Endothelial cell (in vitro differentiated cells): ENCODE measurements at places on chromosomes 13 and 19. TPM values are rescaled to one million over a fixed set of nuclear protein-coding genes. Genes with fewer than 3 reads are reported as not detected.

The ZNF665 gene
- 3.8 TPM for total RNA-seq

DNA sequence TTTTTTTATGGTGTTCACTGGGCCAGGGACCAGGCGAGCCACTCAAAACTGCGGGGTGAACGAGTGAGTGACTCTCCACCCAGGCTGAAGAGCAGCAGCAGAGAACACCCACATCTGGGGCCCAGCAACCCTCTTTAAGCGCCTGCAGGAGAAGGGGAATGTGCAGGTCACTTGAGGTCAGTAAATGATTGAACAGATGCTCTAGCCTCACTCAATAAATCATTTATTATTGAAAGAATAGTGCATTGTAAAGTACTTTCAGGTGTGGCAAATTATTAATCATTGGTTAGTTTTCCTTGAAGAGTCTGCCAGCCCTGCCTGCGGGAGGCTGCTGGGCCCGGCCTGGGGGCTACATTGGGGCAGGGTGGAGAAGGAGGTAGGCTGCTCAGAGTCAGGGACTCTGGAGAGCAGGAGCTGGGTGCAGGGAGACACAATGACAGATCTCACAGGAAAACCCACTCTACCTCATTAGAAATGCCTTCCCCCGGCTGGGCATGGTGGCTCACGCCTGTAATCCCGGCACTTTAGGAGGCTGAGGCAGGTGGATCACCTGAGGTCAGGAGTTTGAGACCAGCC lies 42.5 kb downstream of the ABCC4 start:
- no peak overlapping the region for H3K27ac ChIP-seq
- no peak for DNase-seq
- no peak overlapping the region for H3K4me3 ChIP-seq
- H3K27me3 ChIP-seq, result no peaks in the 10 kb centered on the region
- no peaks in the 10 kb centered on the region for H3K4me1 ChIP-seq
- peaks cover 5% of the 10 kb centered on the region for H3K36me3 ChIP-seq

GRCh38 chr13:103168901-103169508 lies 102.8 kb upstream of the SLC10A2 start:
- no peaks in the 10 kb centered on the region for H3K27me3 ChIP-seq
- H3K4me3 ChIP-seq, result no peak overlapping the region
- no peak for DNase-seq
- H3K27ac ChIP-seq, result no peak overlapping the region

The DIRAS1 gene
- 0.82 TPM for total RNA-seq

DNA sequence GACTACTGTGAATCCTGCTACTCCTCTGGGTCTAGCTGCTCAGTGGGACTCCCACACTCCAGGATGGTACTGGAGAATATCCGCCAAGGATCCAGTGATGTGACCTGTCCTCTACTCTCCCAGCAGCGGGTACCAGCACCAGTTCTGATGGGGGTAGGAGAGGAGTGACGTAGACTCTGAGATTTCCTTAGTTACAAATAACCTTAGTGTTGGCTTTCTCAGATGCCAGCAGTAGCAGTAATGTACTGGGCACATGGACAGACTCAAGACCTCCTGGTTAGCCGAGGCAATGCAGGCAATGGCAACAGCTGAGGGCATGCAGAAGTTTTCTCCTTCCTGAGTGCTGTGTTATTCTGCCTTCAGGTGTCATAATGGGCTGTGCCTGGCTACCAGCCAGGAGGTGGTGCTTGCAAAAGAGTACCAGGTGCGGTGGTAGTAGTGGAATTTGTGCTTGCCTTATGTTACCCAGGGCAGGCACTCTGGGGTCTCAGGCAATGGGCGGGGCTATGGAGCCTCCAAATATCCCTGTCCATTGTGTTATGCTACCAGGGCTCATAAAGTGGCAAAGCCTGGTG lies 105.3 kb upstream of the KLF5 start:
- no peak overlapping the region for H3K4me3 ChIP-seq
- no peak for DNase-seq
- peaks cover 11% of the 10 kb centered on the region for H3K36me3 ChIP-seq

GRCh38 chr19:40663695-40664692 lies 26.5 kb downstream of the NUMBL start:
- no peak overlapping the region for H3K27ac ChIP-seq
- no peak for DNase-seq
- peaks cover 6% of the 10 kb centered on the region for H3K27me3 ChIP-seq
- H3K36me3 ChIP-seq, result peaks cover 4% of the 10 kb centered on the region
- H3K4me1 ChIP-seq, result no peaks in the 10 kb centered on the region

- H3K36me3 ChIP-seq, result no peaks in the 10 kb centered on the region
- no peak overlapping the region for H3K4me3 ChIP-seq
- H3K27ac ChIP-seq, result no peak overlapping the region
These were observed 9.3 kb downstream of the LILRA4 start for GRCh38 chr19:54329476-54330165.

GRCh38 chr13:44278166-44278565 lies 95.5 kb upstream of the SERP2 start:
- H3K27me3 ChIP-seq, result peaks cover 5% of the 10 kb centered on the region
- H3K27ac ChIP-seq, result no peak overlapping the region
- DNase-seq, result no peak
- no peak overlapping the region for H3K4me3 ChIP-seq
- H3K36me3 ChIP-seq, result no peaks in the 10 kb centered on the region

DNA sequence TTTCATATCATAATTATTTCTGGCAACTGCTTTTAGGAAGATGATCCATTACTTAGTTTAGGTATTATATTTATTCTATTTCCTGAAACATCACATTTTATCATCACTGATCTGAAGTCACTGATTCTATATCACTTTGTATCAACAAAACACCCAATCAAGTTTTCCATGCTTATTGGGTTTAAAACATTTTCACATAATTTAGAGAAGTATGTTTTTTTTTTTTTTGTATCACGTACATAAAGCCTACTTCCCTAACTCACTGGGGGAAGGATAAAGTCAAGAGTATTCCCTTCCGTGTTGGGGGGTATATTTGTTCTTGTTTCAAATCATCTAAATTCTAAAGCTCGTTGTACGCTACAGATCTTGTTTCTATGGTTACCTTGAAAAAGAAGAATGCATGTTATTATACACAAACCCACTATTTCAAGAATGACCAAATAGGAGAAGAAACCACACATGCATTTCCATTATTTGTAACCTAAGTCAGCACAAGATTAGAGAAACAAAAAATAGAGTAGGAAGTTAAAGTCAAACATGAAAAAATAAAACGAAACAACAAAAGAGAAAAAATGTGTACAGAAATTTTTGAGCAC lies 637.2 kb upstream of the MIR17HG start:
- no peak overlapping the region for H3K27ac ChIP-seq
- H3K27me3 ChIP-seq, result no peaks in the 10 kb centered on the region
- H3K4me3 ChIP-seq, result no peak overlapping the region
- DNase-seq, result no peak
- no peaks in the 10 kb centered on the region for H3K4me1 ChIP-seq

GRCh38 chr13:26909477-26909876 lies 148.9 kb upstream of the GPR12 start:
- H3K4me3 ChIP-seq, result no peak overlapping the region
- H3K27me3 ChIP-seq, result no peaks in the 10 kb centered on the region
- no peak overlapping the region for H3K27ac ChIP-seq
- H3K36me3 ChIP-seq, result no peaks in the 10 kb centered on the region
- DNase-seq, result no peak

The ZNF560 gene
- not detected for total RNA-seq

The BSPH1 gene
- total RNA-seq, result not detected

The USHBP1 gene
- 54.2 TPM for total RNA-seq

GRCh38 chr13:106052200-106052767 lies 483.2 kb downstream of the EFNB2 start:
- H3K4me1 ChIP-seq, result no peaks in the 10 kb centered on the region
- no peaks in the 10 kb centered on the region for H3K27me3 ChIP-seq
- H3K27ac ChIP-seq, result no peak overlapping the region
- no peaks in the 10 kb centered on the region for H3K36me3 ChIP-seq

DNA sequence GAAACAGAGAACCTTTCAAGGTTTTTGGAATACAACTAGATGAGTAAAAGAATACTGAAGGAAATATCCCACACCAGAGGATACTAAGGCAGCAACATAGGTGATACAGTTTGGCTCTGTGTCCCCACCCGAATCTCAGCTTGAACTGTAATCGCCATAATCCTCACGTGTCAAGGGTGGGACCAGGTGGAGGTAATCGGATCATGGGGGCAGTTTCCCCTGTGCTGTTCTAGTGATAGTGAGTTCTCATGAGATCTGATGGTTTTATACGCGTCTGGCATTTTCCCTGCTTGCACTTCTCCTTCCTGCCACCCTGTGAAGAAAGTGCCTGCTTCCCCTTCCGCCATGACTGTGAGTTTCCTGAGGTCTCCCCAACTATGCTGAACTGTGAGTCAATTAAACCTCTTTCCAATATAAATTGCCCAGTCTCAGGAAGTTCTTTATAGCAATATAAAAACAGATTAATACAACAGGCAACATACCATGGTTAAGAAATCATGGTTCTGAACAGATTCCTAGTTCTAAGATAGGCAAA lies 97.0 kb downstream of the ABCC4 start:
- DNase-seq, result no peak
- H3K4me3 ChIP-seq, result no peak overlapping the region
- peaks cover 17% of the 10 kb centered on the region for H3K4me1 ChIP-seq
- H3K27me3 ChIP-seq, result no peaks in the 10 kb centered on the region
- H3K36me3 ChIP-seq, result peaks cover 24% of the 10 kb centered on the region
- peak overlapping the region; percentile 32 for H3K27ac ChIP-seq
